HS-27A (cell line): ENCODE measurements at places on chromosomes 11 and 22.

DNA sequence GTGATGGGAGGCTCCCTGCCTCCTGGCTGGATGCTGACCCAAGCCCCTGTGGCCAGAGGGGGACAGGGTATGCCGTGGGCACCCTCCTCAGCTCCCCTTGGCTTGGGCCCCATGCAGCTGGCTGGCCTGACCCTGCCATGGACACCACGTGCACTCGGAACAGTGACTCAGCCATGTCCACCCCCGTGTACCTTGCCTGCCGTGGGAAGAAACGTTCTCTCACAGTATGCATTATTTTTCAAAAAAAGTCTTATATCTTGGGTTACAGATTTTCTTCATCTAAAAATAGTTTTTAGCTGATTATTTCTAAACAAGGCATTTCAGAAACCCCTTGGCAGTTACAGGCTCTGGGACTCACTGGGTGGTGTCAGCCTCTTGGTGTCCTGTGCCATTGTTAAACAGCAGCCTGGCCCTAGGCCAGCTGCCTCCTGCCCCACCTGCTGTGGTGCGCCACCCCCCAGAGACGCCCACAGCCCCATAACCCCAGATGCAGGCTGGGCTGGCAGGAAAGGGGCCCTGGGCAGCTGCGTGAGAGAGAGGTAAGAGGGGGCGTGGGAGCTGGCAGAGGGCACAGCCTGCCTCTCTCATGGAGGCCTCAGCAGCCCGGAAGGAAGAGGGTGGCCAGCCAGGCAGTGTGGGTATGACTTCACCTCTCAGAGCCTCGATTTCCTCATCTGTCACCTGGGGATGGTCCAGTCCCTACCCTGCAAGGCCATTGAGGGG lies 99.8 kb downstream of the MORC2 start:
- no peak for DNase-seq

GRCh38 chr11:126387857-126388256 lies 32.4 kb downstream of the ST3GAL4 start:
- no peak for DNase-seq

GRCh38 chr11:37141707-37142106 lies 543.7 kb upstream of the RAG2 start:
- no peak for DNase-seq

GRCh38 chr11:870127-870413 lies 27.4 kb downstream of the TSPAN4 start:
- no peak for DNase-seq

GRCh38 chr11:26286472-26287066 lies 45.4 kb upstream of the ANO3 start:
- no peak for DNase-seq

DNA sequence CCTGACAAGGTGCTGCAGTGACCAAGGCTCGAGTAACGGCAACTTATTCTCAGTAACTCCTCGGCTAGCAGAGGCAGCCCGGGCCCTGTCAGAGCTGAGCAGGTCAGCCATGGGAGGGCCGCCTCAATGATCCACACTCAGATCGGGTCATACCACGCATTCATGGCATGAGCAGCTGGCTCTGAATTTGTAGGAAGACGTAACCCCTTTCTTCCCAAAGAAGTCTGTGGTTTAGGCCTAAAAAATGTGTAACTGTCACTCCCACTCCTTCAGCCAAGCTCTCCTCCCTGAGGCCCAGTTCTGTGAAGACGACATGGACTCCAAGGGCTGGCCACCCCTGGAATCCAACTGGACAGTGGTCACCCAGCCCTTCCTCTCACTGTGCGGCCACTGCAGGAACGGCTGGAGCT lies 30.0 kb downstream of the PPP2R1B start:
- no peak for DNase-seq

DNA sequence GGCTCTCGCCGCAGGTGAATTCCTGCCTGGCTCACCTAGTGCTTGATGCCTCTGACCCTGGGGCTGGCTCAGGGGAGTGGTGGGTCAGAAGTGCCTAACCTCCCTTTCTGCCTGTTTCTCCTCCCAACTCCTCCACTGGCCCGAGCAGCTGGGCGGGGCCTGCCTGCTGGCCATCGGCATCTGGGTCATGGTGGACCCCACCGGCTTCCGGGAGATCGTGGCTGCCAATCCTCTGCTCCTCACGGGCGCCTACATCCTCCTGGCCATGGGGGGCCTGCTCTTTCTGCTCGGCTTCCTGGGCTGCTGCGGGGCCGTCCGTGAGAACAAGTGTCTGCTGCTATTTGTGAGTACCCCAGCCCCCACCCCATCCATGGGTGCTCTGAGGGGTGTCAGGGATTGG lies 41.1 kb downstream of the TP53I11 start:
- DNase-seq = no peak

- no peak for DNase-seq
These were observed 110.0 kb downstream of the FBXO7 start for GRCh38 chr22:32584650-32585049.

GRCh38 chr11:2290351-2290841 lies 11.3 kb downstream of the C11orf21 start:
- no peak for DNase-seq
